Left hindlimb (tissue), 1 donor: ENCODE measurements at places on chromosomes 7 and 10.

DNA sequence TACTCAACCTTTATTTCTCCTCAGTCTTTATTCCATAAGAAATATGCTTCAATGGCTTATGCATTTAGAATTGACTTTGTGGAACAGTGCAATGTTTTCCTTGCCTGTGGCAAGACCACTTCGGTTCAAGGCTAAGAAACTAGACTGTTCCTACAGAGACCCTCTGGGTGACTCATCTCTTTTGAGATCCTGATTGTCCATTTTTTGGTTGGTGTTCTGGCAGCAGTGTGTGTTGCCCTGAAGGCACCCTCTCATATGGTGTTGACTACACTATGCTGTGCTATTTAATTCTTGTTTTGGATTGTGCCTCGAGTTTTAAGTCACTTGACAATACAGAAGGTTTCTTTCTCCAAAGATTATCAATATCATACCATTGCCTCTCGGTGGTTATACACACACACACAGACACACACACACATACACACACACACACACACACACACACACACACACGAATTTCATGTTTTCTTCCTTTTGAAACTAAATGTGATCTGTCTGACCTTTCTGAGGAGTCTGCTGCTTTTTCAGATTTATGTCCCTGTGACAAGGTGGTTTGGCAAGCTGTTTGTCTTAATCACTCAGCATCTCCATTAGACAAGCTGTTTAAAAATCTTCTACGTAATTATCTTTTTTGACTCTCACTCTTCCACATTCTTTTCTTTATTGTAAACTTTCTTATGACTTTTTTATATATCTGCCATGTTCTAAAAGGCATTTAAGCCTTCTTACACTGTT is 187.2 kb downstream of the VTI1A start:
- no peak for DNase-seq

DNA sequence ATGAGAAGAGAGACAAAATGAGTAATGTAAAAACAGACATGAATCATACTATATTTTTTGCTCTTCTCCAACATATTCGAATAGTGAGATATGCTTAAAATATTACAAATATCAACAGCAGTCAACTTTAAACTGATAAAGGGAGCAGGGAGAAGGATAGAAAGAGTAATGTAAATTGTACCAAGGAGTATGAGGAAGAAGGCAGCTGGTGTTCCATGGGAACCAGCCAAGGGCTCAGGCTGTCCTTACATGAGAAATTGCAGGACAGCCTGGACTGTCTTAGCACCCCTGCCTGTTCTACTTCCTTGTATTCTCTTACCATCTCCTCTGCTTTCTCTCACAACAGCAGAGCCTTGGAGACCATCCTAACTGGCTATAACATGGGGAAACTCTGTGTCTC is 128.7 kb downstream of the TSPAN12 start:
- no peak for DNase-seq

DNA sequence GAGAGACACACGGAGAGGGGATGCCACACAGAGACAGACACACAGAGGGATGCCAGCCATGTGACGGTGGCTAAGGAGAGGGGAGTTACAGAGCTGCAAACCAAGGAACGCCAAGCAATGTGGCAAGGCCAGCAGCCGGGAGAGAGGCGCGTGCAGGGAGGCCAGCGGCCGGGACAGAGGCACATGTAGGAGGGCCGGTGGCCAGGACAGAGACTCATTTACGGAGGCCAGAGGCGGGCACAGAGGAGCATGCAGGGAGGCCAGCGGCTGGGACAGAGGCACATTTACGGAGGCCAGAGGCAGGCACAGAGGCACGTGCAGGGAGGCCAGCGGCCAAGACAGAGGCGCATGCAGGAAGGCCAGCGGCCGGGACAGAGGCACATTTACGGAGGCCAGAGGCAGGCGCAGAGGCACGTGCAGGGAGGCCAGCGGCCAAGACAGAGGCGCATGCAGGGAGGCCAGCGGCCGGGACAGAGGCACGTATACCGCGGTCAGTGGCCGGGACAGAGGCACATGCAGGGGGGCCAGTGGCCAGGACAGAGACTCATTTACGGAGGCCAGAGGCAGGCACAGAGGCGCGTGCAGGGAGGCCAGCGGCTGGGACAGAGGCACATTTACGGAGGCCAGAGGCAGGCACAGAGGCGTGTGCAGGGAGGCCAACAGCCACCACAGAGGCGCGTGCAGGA is 40.4 kb downstream of the INSIG1 start:
- DNase-seq = no peak

DNA sequence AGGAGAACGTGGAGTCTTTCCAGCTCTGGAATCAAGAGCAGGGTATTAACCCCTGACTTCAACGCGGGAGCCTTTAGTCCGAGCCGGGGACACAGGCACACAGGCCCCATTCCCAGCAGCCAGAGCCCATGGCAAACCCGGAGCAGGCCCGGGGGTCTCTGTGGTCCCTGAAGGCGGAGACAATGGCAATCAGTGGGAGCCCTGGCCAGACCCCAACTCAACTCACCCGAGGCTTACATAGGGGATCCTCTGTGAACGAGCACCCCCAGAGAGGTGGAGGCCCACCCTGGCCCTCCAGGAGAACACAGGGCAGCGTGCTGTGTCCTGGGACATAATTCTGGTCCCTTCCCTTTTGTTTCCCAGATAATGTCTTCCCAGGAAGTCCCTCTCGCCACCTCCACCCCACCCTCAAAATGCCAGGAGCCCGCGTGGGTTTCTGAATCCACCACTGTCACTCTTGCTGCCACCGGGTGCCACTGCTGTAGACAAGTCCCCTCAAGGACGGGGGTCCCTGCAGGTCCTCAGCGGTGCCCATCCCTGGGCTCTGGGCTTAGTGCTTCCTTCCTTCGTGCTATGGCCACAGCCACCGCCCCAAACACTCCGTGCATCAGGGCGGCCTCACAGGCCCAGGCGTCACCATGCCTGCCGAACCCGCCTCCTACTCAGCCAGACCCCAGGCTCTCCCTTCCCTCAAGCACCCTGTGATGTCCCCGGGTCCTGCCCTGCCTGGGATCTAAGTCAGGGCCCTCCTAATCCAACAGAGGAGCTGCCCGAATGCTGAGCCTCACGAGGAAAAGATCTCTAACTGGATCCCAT is 28.6 kb upstream of the PPP2R2D start:
- no peak for DNase-seq

DNA sequence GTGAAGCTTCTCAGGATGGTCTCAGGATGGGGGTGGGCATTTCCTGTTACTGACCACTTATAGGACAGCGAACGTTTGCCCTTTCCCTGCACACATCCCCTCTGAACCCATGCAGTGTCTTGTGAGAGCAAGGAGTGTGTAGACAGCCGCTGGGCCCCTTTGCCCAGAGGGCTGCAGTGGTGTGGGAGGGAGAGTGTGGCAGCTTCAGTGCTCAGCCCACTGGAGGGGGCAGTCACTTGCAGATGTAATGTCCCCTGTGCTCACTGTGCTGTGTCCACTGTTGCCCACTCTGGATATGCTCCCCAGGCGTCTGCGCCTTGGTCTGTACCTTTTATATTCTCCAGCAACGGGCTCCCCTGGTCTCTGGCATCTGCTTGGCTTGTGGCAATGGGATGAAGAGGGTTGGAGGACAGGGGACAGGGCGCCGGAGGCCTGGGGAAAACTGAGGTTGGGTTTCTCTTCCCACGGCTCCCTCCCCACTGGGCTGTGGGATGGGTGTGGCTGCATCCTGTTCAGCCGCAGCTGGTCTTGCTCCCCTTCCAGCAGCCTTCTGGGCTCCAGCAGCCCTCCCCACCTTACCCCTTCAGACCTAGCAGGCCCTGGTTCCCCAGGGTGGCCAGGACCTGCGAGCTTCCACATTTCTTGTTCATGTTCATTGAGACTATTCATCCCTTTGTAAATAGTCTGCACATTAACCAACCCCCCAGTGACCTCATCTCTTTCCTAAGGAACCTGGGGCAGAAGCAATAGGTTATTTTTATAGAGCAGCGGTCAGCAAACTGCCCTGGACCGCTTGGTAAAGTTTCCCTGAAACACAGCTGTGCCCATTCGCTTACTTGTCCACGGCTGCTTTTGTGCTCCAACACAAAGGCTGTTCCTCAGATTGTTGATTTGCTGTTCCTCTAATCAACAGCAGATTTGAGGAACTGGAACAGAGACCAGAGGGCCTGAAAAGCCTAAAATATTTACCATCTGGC is 6.1 kb downstream of the ZNF789 start:
- DNase-seq = no peak
